ENCODE measurements at places on chromosomes 11 and 22.

DNA sequence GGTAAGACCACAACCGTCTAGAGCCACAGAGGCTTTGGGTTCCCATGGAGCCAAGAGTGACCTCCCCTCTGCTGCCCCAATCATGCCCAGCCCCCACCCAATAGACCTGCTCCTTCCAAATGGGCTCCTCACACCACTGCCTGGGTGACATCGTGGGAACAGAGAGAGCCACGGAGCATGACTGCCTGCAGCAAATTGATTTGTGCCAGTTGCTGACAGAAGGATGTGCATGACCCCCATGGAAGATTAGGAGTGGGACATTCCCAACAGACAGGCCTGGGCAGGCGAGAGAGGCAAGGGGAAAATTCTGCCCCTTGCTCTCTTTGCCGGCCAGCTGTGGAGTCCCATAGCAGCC lies 88.5 kb downstream of the TENM4 start:
- DNase-seq, result no peak

- DNase-seq, result no peak
Observed at GRCh38 chr11:88098289-88098688, 77.0 kb downstream of the RAB38 start.

DNA sequence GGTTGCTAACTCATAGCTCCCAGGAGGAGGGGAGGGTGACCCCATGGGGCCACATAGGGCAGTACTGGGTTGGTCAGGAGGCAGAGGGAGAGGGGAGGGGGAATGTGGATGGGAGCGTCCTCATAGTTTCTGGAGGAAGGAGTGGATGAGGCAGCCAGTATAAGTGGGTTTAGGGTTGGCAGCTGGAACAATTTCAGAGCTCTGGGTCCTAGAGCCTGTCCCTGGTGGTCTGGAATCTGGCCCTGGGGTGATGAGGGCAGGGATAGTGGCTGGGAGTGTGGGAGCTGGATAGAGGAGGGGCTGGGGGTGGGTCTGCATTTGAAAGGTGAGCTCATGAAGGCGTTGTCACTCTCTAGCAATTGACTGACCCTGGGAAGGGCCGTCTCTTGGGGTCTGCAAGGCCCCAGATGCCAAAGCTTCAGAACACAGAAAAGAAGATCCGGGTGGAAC lies 5.3 kb upstream of the MRGPRG start:
- DNase-seq, result no peak

- DNase-seq, result no peak
Observed at GRCh38 chr11:80733790-80734189, 1293.0 kb upstream of the TENM4 start.

DNA sequence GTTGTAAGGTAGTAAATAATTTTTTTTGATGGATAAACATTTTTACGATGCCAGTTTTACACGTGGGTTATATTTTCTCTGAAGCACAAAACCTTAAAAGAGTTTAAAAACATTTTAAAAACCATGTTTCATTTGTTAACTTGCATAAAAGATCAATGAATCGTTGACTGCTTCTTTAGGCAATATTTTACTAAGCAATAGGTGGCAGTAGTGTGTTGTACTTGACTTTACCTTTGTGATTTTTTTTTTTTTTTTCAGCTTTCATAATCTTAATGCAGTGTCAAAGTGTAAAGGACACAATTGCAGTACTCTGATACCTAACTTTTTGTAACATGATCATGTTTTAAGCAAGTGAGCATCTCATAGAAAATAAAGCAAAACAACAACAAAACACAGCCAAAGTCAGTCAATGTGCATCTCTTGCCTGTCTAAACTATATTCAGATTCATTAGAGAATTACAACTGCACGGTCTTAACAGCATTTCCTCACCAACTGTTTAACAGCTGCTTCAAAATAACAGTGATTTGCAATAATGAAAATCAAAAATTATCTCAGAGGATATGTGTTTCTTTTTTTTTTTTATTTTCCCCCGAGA lies 27.7 kb downstream of the DNAJC24 start:
- peak; percentile 49 for DNase-seq

DNA sequence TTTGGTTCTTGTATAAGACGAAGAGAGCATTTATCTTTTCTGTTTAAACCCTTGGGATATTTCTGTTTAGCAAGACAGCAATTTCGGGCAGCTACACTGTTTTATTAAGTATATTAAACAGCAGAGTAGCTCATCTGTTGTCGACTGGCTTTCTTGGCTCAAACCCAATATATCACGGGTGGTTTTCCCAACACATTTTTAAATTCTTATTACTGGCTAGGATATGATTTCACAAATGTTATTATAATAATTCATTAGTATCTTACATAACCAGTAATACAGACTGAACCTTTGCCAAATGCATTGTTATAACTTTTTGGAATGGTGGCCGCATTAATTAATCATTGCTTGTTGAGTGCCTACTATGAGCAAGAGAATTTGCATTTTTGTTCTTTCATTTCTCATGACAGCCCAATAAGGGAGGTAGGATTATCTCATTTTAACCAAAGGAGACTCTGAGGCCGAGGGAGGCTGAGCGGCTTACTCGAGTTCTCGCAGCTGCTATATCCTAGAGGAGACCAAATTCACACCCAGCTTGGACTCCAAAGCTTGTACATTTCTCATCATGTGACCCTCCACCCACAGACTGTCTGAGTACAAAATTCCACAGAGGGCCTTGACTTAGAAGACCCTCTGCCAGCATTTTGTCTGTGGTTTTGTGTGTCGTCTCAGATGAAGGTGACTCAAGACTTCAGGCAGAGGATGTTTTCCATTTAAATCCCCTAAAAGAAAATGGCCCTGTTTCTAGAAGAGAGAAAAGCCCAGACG lies 304.9 kb downstream of the NTM start:
- DNase-seq, result peak; percentile 81

GRCh38 chr22:43566021-43566420 lies 154.2 kb downstream of the MPPED1 start:
- peak; percentile 6 for DNase-seq

DNA sequence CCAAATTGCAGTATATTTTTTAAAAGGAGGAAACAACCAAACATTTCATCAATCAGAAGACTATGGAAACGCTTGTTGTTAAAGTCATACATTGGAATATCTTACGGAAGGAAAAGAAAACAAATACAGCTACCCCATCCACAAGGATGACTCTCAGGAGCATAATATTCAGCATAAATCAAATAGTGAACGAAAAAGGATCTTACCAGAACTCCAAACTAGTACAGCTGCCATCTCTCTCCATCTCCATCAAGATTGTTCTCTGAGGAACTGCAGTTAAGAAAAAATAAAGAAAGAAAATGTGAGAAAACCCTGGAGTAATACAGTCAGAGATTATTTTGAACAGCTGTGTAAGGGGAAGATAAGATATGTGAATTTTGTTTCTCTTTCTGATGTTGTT lies 299.8 kb upstream of the CNTN5 start:
- no peak for DNase-seq

DNA sequence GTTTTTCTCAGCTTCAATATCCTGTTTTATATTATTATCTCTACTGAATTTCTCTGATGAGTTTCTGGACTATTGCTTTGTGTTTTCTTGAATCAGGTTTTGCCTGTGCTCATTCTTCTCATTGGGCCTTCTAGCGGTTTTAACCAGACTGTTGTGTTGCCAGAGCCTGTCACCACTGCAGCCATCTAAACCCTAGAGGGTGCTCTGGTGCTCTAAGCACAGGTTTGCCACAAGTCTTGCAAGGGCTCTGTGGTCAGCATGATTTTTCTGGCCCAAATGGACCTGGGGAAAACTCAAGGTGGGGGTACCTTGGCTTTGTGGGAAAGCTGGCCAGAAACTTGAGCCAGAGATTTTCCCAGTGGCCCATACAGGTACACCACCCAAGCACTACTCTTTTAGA lies 52.4 kb upstream of the TYR start:
- no peak for DNase-seq

DNA sequence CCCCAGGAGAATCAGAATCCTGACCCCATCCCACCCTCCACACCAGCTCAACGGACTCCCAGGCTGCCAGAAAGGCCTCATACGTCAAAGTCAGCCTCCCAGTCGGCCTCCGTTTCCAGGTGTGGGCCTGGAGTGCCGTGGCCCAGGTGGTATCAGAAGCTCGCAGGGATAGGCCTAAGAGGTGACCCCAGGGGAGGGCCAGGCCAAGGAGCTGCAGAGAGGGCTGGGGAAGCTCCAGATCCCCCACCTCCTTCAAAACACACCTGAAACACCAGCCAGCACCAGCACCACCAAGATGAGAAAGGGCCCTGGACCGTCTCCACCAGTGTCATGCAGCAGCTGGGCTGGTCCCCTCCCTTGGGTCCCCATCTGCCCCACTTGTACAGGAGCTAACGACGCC lies 20.3 kb downstream of the ASCL2 start:
- no peak for DNase-seq

DNA sequence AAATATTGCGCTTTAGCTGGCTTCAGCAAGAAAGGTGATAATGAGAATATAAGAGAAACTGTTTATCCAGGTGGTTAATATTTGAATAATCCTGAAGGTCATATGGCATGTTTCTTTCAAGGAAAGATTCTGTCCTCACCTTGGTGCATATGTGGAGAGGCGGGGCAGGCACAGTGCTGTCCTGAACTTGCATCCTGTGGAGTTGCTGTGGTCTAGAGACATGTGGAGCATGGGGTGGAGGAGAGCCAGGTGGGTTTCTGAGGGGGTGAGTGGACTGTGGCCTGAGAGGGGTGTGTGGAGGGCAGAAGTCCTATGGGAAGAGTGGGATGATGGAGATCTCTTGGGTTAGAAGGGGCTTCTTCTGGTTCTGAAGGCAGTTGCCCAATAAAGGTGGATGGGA lies 65.5 kb downstream of the GRIK4 start:
- DNase-seq, result no peak

All from GM23248 (cell line).